ENCODE measurements at places on chromosomes 7 and 10. TPM values are rescaled to one million over a fixed set of nuclear protein-coding genes. Genes with fewer than 3 reads are reported as not detected.

DNA sequence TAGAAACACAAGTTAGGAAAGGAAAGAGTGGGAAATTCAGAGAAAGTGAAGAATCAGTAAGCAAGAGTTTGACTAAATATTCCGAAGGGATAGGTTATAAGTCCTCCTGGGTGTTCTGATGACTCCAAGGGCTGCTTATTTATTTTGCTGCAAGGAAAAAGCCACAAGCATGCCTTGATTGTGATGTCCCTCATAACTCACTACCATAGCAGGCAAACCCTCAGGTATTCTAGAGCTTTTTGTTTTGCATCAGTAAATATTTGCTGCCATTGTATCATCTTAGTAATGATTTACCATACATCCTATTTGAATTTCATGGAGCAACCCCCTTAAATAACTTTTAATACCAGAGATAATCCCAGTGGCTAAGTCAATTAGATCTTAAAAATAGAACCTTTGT is 688.1 kb downstream of the SUGCT start:
- no peak overlapping the region for H3K4me3 ChIP-seq
- no peaks in the 10 kb centered on the region for H3K36me3 ChIP-seq
- H3K27me3 ChIP-seq, result peaks cover 1% of the 10 kb centered on the region
- H3K4me1 ChIP-seq, result no peaks in the 10 kb centered on the region
- no peak overlapping the region for H3K27ac ChIP-seq

- no peak overlapping the region for H3K4me3 ChIP-seq
- H3K36me3 ChIP-seq, result no peaks in the 10 kb centered on the region
- H3K27ac ChIP-seq, result no peak overlapping the region
- no peaks in the 10 kb centered on the region for H3K4me1 ChIP-seq
- DNase-seq, result no peak
Measured at GRCh38 chr10:129322933-129323820, 143.9 kb upstream of the MGMT start.

DNA sequence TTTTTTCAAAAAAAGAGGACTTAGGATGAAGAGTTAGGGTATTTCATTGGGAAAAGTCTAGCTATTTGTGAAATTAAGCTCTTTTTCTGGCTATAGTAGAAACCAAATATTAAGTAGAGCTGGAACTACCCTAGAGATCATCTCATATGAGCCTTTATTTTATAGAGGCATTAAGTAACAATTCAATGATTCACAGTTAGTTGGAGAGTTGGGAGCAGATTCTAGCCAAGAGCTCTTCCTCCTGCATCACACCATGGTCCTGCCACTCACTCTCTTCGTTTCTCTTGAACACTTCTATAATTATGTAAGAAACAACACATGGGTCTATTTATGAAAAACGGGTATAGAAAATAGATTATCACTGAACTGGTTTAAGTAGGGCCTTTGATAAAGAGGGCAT is 76.1 kb upstream of the ANK3 start:
- H3K27ac ChIP-seq, result no peak overlapping the region
- no peaks in the 10 kb centered on the region for H3K27me3 ChIP-seq
- no peaks in the 10 kb centered on the region for H3K4me1 ChIP-seq
- no peak for DNase-seq

GRCh38 chr10:70622541-70622940 is 20.0 kb upstream of the PRF1 start:
- no peak overlapping the region for H3K4me3 ChIP-seq
- no peak overlapping the region for H3K27ac ChIP-seq
- H3K36me3 ChIP-seq, result peaks cover 4% of the 10 kb centered on the region
- DNase-seq, result no peak

- H3K4me3 ChIP-seq, result no peak overlapping the region
- H3K4me1 ChIP-seq, result no peaks in the 10 kb centered on the region
- H3K27ac ChIP-seq, result no peak overlapping the region
- DNase-seq, result no peak
- H3K36me3 ChIP-seq, result peaks cover 9% of the 10 kb centered on the region
Measured at GRCh38 chr10:125769175-125769574, 6.4 kb downstream of the MMP21 start.

DNA sequence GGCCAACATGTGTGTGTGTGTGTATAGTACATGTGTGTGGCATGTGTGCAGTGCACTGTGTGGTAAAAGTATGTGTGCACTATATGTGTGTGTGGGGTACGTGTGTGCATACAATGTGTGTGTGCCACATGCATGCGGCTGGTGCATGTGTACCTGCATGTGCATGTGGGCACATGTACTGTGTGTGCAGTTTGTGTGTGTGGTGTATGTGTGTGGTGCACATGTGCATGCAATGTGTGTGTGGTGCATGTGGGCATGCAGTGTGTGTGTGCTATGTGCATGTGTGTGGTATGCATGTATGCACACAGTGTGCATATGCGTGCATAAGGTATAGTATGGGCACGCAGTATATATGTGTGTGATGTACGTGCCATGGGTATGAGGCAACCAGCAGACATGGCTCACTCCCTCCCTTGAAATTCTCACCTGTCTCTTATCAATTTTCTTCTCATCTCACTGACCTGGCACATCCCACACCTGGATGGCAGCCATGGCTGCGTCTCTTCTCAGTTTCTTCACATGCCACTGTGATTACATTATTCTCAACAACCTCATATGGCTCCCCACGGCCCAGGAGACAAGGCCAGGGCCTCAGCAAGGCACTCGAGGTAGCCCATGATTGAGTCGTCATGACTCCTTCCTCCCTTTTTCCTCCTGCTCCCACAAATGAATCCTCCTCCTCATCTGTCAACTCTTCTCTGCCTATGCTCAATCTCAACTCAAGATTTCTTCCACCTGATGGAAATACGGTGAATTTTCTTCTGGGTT is 57.0 kb downstream of the NUDCD3 start:
- H3K27ac ChIP-seq, result peak overlapping the region; percentile 71
- H3K4me3 ChIP-seq, result no peak overlapping the region
- H3K27me3 ChIP-seq, result peaks cover 2% of the 10 kb centered on the region
- H3K4me1 ChIP-seq, result peaks cover 64% of the 10 kb centered on the region
- no peaks in the 10 kb centered on the region for H3K36me3 ChIP-seq

- no peak for DNase-seq
- peaks cover 67% of the 10 kb centered on the region for H3K4me1 ChIP-seq
- no peaks in the 10 kb centered on the region for H3K27me3 ChIP-seq
- H3K27ac ChIP-seq, result no peak overlapping the region
Measured at GRCh38 chr7:43669286-43670081, 59.8 kb downstream of the COA1 start.

- no peak overlapping the region for H3K27ac ChIP-seq
- peaks cover 74% of the 10 kb centered on the region for H3K4me1 ChIP-seq
- DNase-seq, result no peak
- no peak overlapping the region for H3K4me3 ChIP-seq
Measured at GRCh38 chr7:4714767-4715409, 32.8 kb downstream of the FOXK1 start.

- H3K27me3 ChIP-seq, result no peaks in the 10 kb centered on the region
- H3K4me1 ChIP-seq, result no peaks in the 10 kb centered on the region
- no peaks in the 10 kb centered on the region for H3K36me3 ChIP-seq
Measured at GRCh38 chr10:83274088-83274487, 865.2 kb upstream of the GHITM start.

GRCh38 chr10:7942859-7943258 is 111.6 kb upstream of the GATA3 start:
- H3K27me3 ChIP-seq, result peaks cover 1% of the 10 kb centered on the region
- H3K27ac ChIP-seq, result no peak overlapping the region
- no peak overlapping the region for H3K4me3 ChIP-seq
- peaks cover 42% of the 10 kb centered on the region for H3K4me1 ChIP-seq
- no peak for DNase-seq

DNA sequence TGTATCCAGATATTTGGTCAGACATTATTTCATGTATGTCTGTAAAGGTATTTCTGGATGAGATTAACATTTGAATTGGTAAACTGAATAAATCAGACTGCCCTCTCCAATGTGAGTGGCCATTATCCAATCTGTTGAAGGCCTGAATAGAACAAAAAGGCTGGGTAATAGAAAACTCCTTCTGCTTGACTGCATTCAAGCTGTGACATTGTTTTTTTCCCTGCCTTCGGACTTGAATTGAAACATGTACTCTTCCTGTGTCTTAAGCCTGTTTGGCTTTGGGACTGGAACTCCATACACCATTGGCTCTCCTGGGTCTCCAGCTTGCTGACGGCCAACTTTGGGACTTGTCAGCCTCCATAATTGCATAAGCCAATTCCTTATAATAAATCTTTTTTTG is 36.0 kb upstream of the ARHGAP21 start:
- no peak overlapping the region for H3K27ac ChIP-seq
- DNase-seq, result no peak
- H3K4me3 ChIP-seq, result no peak overlapping the region
- H3K27me3 ChIP-seq, result no peaks in the 10 kb centered on the region
- no peaks in the 10 kb centered on the region for H3K4me1 ChIP-seq

- no peaks in the 10 kb centered on the region for H3K27me3 ChIP-seq
- no peak overlapping the region for H3K27ac ChIP-seq
Measured at GRCh38 chr7:44754802-44755697, 6.4 kb downstream of the ZMIZ2 start.

GRCh38 chr7:25383402-25383801 is 155.1 kb upstream of the NPVF start:
- no peaks in the 10 kb centered on the region for H3K4me1 ChIP-seq
- no peaks in the 10 kb centered on the region for H3K36me3 ChIP-seq
- no peak overlapping the region for H3K4me3 ChIP-seq
- peaks cover 6% of the 10 kb centered on the region for H3K27me3 ChIP-seq
- no peak for DNase-seq
- no peak overlapping the region for H3K27ac ChIP-seq

GRCh38 chr10:72011468-72011867 is 47.3 kb downstream of the CHST3 start:
- DNase-seq, result no peak
- peaks cover 2% of the 10 kb centered on the region for H3K27me3 ChIP-seq
- H3K36me3 ChIP-seq, result no peaks in the 10 kb centered on the region
- no peak overlapping the region for H3K27ac ChIP-seq
- H3K4me1 ChIP-seq, result no peaks in the 10 kb centered on the region
- H3K4me3 ChIP-seq, result no peak overlapping the region

DNA sequence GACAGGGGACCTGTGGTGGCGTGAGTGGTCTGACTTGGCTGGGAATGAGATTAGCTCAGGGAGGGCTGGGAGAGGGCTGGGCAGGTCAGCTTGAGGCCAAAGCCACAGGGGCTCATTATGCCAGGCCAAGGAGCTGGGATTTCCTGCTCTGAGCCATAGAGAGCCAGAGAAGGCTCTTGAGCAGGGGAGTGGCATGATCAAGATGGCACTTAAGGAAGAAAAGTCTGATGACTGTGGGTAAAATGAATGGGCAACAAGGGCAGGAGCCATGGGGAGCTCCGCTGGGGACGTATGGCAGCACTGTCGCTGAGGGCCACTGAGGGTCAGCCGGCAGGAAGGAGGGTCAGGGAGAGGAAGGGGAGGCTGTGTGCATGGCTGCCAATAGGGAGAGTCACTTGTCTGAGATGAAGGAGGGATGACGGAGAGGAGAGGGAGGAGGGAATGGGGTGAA is 5.8 kb downstream of the ANTXRL start:
- no peak overlapping the region for H3K4me3 ChIP-seq
- no peaks in the 10 kb centered on the region for H3K4me1 ChIP-seq
- no peak for DNase-seq
- no peak overlapping the region for H3K27ac ChIP-seq

DNA sequence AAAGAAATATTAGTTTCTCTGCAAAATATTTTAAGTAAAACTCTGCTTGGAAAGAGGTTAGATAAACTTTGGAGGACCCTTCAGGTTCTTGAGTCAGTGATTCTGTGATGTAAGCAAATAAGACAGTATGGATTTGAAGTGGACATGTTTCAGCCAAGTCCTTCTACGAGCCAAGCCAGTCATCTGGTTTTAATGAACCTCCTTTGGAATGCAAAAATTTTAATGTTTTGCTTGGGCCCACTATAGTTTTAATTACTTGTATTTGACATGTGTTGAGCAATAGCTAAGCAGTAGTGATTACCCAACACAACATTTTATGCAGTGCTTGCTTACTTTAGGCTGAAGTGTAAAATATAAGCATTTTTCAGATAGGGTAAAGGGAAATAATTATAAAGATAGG is 296.3 kb upstream of the SEMA3D start:
- H3K4me1 ChIP-seq, result no peaks in the 10 kb centered on the region
- no peak overlapping the region for H3K27ac ChIP-seq
- DNase-seq, result no peak
- H3K27me3 ChIP-seq, result no peaks in the 10 kb centered on the region

GRCh38 chr7:47521011-47521795 is 60.7 kb downstream of the TNS3 start:
- no peak overlapping the region for H3K4me3 ChIP-seq
- no peak overlapping the region for H3K27ac ChIP-seq
- no peaks in the 10 kb centered on the region for H3K4me1 ChIP-seq
- no peaks in the 10 kb centered on the region for H3K27me3 ChIP-seq
- no peak for DNase-seq
- H3K36me3 ChIP-seq, result no peaks in the 10 kb centered on the region

- no peak overlapping the region for H3K27ac ChIP-seq
- no peaks in the 10 kb centered on the region for H3K36me3 ChIP-seq
- H3K27me3 ChIP-seq, result peaks cover 2% of the 10 kb centered on the region
- DNase-seq, result no peak
Measured at GRCh38 chr10:118484152-118484871, 111.1 kb downstream of the PRLHR start.

DNA sequence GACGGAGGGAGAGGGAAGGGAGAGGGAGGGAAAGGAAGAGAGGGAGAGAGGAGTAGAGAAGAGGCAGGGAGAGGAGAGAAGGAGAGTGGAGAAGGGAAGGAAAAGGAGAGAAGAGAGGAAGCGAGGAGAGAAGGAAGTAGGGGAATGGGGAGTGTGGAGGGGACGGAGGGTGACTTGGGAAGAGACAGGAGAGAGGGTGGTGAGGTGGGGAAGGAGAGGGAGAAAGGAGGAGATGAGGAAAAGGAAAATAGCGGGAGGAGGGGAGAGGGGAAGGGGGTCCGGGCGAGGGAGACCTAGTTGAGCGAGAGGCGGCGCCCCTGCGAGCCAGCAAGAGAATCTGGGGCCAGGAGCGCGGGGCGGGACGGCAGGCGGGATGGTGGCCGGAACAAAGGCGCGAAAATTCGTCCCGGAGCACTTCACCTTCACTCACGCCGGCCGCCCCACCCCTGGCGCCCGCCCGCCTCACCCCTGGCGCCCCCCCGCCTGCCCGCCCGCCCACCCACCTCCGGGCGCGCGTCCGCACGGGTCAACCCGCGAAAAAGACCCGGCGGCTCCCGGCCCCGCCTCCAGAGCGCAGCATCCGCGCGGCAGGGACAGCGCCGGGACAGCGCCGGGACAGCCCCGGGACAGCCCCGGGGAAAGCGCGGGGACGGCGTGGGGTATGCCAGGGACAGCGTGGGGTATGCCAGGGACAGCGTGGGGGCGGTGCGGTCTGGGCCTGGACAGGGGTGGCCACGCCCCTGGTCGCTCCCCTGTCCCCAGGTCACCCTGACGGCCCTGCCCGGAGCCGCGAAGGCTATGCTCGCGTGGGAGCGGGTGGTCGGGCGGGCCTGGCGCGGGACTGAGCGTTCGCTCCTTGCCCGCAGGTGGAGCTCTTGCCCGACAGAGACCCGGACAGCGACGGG is 4.2 kb downstream of the VSTM2A start:
- peaks cover 5% of the 10 kb centered on the region for H3K36me3 ChIP-seq
- no peak for DNase-seq
- no peak overlapping the region for H3K27ac ChIP-seq

PCGF5 gene
- 46.2 TPM for polyA plus RNA-seq

RARRES2 gene
- polyA plus RNA-seq, result not detected

MYOZ1 gene
- polyA plus RNA-seq, result not detected

ACTL6B gene
- not detected for polyA plus RNA-seq

CUBN gene
- not detected for polyA plus RNA-seq
